ENCODE measurements at places on chromosomes 4 and X.

DNA sequence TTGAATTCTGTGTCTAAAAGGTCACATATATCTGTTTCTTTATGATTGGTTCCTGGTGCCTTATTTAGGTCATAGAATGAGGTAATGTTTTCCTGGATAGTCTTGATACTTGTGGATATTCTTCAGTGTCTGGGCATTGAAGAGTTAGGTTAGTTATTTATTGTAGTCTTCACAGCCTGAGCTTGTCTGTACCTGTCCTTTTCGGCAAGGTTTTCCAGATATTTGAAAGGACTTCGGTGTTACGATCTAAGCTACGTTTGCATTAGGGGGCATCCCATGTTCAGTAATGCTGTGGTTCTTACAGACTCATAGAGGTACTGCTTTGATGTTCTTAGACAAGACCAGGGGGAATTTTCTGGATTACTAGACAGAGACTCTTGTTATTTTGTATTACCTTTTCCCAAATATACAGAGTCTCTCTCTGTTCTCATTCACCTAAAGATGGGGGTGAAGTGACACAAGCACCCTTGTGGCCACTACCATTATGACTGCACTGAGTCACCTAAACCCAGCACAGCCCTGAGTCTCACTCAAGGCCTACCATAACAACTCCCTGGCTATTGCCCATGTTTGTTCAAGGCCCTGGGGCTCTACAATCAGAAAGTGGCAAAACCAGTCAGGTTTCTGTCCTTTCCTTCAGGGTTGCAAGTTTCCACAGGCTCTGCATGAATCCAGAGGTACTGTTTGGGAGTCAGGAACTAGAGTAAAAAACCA lies 30.1 kb upstream of the CYSLTR1 start:
- no peak for DNase-seq

DNA sequence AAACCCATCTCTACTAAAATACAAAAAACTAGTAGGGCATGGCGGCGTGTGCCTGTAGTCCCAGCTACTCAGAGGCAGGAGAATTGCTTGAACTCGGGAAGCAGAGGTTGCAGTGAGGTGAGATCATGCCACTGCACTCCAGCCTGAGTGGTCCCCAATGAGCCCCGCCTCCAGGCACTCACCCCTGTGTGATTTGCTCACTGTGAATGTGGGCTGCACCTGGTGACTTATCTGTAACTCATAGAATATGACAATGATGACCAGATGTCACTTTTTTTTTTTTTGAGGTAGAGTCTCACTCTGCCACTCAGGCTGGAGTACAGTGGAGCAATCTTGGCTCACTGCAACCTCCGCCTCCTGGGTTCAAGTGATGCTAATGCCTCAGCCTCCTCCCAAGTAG lies 49.0 kb upstream of the HOPX start:
- no peak for DNase-seq

GRCh38 chr4:152534541-152535359 lies 1.1 kb downstream of the FBXW7 start:
- DNase-seq: peak; percentile 57

GRCh38 chr4:156128616-156129015 lies 174.9 kb upstream of the CTSO start:
- DNase-seq: no peak

DNA sequence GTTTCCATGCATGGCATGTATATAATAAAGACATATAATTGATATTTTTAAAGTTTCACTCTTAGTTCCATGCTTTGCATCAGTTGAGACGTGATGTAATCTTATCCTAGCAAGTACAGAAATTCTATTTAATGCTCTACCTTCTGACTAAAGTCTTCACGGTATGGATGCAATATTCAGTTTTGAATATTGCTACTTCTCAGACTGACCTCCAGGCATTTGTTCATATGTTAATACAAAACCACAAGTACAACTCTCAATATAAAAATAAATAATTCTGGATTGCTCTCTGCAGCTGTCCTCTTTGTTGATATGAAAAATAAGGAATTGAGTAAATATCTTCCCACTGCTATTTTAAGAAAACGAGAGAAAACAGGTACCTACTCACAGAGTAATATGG lies 309.8 kb upstream of the HAND2 start:
- DNase-seq: no peak

- no peak for DNase-seq
These were observed 78.3 kb upstream of the C1QTNF7 start for GRCh38 chr4:15349531-15349935.

DNA sequence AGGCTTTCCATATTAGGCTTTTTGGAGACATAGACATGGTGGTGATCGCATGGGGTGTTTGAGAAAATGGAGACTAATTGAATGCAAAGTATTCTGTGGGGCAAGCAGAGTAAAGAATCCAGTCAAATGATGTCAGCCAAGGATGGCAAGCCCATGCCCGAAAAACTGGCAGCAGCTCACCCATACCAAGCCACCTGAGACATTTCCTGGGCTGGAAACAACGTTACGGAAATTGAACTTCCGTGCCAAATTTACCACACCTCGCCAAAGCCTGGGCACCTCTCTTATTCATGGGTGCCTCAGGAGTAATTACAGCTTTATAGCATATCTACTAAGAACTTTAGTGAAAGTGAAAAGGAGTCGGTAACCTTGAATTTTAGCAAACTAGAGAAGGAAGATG lies 166.4 kb downstream of the CBR4 start:
- DNase-seq: no peak

- no peak for DNase-seq
These were observed 14.5 kb downstream of the FHDC1 start for GRCh38 chr4:152950402-152951274.

- DNase-seq: no peak
These were observed 517.5 kb upstream of the GRIA3 start for GRCh38 chrX:122666601-122667000.

DNA sequence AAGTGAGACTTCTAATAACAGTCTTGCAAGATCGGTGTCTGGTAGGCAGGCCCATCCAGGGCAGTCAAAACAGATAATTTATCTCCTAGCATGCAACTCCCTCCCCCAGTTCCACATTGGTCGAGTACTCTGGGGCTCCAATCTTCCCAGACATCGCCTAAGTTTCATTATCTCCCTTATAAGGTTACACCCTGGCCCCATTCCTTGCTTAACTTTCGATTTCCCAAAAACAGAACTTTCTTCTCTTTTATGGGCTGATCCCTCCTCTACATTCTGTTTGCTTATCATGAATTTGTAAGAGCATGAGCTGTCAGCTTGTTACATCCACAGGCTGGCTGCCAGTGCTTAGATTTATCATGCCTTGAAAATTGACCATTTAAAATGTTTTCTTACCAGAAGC lies 471.3 kb downstream of the TECRL start:
- DNase-seq: no peak

DNA sequence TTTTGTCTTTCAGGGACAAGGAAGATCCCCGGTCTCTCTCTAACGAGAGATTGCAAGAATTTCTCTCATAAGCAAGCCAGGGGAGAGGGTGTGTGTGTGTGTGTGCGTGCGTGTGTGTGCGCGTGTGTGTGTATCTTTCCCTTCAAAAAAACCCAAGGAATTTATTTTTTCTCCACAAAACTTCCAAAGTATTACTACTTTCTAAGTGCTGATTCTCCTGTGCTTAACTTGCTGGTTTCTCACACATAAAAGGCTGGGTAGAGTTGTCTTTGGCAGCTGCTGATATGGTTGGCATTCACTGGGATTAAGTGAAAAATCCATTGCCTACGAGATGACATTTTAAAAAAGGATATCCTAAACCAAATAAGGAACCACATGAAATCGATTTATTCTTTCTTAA lies 435.7 kb downstream of the RAPGEF2 start:
- no peak for DNase-seq

GRCh38 chrX:40849906-40850823 lies 114.8 kb upstream of the MED14 start:
- DNase-seq: no peak

- DNase-seq: no peak
These were observed 13.7 kb upstream of the AREG start for GRCh38 chr4:74431113-74431826.

- DNase-seq: no peak
These were observed 169.9 kb downstream of the KCNIP4 start for GRCh38 chr4:21778702-21779101.
